ENCODE measurements at places on chromosomes 1 and 21.

DNA sequence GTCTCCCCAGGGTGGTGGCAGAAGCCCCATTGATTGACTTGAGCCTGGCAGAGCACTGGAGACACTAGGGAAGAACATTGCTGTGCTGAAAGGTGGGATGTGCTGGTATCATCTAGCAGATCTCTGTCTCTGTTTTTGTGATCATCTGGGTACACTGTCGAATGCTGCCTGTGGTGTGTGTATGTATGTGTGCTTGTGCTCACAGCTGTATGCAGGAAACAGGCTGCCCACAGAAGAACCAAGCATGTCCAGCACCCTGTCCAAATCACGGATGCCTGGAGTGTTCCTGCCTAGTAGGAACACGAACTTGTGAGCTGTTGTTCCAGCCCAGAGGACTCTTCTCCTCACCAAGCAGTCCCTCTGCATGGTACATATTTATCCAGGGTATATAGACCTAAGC lies 1.5 kb downstream of the BRINP2 start:
- DNase-seq = no peak

GRCh38 chr1:205018381-205018780 lies 24.6 kb upstream of the CNTN2 start:
- no peak for DNase-seq

DNA sequence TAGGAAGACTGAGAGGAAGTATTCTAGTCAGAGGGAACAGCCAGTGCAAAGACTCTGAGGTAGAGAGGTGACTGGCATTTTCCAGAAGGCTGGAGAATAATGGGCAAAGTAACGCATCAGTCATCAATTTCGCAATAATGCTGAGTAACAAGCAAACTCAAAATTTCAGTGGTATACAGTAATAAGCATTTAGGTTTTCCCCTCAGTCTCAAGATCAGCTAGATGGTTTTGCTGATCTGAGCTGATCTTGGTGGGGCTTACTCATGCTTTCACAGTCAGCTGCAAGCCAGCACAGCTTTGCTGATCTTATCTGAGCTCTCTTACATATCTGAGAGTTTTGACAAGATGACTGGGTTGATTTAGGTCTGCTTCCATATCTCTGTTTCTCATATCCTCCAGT lies 108.7 kb downstream of the TSEN15 start:
- DNase-seq = no peak

DNA sequence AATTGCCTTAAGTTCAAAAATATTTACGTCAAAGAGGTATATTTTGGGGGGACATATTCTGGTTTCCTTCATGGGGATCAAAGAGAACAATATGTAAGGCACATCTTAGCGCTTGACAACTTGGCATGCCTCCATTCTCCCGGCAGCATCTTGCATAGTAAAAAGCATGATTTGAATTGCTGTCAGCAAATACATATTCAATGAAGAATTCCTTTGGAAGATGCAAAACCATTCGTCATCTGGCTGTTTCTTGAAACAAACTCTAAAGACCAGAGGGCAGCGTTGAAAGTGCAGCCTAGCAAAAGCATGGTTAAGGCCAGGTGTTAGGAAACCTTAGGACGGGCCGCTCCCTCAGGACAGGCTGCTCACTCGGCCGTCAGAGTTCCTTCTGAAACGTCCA lies 3.4 kb upstream of the PIK3CD start:
- DNase-seq = no peak

DNA sequence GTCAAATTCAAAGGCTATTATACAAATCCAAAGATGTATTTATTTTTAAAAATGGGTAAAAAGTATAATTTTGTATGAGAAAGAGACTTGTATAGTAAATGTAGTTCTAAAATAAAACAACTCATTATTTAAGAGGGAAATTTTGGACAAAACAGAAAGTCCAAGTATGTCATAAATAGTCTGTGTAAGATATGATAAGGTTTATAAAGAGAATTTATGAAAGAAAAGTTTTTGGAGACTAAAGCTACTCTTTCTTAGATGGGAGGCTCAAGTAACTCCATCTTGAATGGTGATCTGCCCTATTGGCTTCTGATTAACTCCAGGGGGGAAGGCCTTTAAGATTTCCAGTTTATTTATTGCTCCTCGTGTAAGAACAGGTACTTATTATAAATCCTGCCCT lies 14.7 kb upstream of the OR2T27 start:
- no peak for DNase-seq

DNA sequence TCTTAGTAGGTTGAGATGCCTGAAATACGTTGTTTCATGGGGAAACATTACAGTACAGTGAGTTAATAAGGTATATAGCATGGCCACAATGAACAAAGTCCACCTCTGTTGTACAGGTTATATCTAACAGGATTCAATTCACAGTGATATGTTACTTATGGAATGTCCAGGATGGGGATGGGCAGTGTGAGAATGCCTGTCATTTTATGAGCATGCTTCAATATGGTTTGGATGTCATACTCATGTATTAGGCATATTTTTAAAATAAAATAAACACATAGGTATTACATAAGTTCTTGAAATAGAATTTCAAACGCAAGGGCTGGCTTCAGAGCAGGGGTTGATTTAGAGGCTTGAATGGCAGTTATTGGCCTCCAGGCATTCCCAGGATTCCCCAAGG lies 6.1 kb upstream of the PHLDA3 start:
- DNase-seq = no peak

DNA sequence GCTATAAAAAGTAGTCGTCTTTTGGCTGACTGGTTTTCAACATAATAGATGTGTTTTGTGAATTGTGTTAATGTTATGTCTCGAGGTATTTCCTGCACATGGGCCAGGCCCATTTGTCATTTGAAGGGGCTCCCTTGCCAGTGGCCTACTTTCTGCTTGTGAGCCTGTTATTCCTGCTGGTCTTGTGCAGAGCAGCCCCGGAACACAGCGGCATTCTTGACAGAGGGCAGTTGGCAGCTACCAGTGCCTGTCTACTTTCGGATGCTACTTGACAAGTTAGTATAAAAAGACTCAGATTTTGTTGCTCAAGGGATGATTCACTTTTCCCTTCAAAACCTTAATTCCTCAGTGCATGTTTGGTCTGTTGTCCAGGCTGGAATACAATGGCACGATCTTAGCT lies 28.5 kb downstream of the PGM1 start:
- DNase-seq = no peak

GRCh38 chr1:14706631-14707030 lies 108.1 kb downstream of the KAZN start:
- no peak for DNase-seq

All from NCI-H2227 treated with DMSO at 0.1 percent for 48 hours (cell line).